ENCODE measurements at places on chromosomes 5 and 9.

DNA sequence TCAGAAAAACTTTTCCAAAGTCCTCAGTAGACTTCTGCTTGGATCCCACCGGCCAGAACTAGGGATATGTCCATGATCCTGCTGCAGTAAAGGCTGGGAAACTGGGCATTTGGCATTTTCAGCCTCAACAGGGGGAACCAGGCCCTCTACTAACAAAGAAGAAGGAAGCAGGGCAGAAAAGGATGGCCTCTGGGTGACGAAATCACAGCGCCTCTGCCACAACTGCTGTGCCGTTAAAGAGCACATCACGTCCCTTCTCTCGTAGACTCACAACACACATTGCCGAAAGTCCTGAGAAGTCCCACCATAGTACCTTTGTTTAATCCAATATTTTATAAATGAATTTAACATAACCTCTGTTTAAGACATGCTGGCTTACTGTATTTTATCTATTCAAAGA lies 10.4 kb upstream of the AFAP1L1 start:
- DNase-seq, result no peak

- no peak for DNase-seq
Measured at GRCh38 chr5:164306662-164307061, 801.2 kb downstream of the MAT2B start.

GRCh38 chr9:111914749-111915424 lies 18.3 kb downstream of the UGCG start:
- no peak for DNase-seq

DNA sequence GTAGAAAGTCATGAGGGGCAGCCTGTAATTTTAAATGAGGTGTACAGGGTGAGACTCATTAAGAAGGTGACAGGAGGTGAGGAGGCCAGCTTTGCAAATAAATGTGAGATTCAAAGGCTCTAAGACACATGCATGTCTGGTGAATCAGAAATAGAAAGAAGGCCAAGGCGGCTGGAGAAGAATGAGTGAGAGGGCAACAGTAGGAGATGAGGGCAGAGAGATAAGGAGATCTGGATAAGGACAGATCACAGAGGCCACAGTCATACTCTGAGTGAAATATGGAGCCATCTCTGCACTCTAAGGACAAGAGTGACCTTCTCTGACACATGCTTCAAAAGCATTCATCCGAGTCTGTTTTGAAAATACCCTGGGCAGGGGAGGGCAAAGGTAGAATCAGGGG lies 90.7 kb downstream of the RAD23B start:
- no peak for DNase-seq

DNA sequence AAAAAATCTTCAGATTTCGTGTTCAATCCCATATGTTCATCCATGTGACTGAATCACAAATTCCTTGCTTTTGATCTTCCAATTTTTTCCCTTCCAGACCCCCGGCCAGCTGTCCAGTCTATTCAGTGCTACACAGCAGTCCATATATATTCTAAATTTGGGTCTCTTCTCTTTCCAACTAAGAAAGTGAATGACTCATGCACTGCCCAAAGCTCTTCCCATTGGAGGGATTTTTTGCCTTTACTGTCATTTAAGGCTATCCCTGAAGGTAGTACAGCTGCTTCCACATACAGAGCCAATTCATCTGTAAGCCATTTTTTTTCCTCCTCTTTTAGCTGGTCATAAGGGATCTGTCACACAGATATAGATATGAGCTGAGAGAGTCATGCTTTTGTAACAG lies 478.3 kb downstream of the DMRT2 start:
- no peak for DNase-seq

GRCh38 chr5:4976902-4977301 lies 163.2 kb upstream of the ADAMTS16 start:
- no peak for DNase-seq

GRCh38 chr5:121853850-121854249 lies 2.2 kb downstream of the FTMT start:
- no peak for DNase-seq

DNA sequence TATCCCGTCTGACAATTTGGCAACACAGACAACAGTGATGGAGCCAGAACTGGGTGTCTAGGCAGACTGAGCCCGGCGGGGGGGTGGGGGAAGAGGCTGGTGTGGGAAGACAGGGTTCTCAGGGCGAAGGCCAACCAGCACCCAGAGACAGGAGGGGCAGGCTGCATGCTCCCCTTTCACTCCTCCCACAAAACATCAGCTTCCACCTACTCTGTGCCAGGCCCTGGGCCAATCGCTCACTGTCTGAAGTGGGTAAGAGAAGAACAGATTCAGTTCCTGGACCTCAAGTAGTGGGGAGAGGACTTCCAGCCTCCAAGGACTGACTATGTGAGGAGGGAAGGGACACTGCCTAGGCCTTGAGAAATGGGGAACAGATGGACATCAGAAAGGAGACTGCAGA lies 2.8 kb downstream of the SNCB start:
- DNase-seq, result no peak

- no peak for DNase-seq
Measured at GRCh38 chr9:71895117-71895516, 15.9 kb downstream of the ABHD17B start.

DNA sequence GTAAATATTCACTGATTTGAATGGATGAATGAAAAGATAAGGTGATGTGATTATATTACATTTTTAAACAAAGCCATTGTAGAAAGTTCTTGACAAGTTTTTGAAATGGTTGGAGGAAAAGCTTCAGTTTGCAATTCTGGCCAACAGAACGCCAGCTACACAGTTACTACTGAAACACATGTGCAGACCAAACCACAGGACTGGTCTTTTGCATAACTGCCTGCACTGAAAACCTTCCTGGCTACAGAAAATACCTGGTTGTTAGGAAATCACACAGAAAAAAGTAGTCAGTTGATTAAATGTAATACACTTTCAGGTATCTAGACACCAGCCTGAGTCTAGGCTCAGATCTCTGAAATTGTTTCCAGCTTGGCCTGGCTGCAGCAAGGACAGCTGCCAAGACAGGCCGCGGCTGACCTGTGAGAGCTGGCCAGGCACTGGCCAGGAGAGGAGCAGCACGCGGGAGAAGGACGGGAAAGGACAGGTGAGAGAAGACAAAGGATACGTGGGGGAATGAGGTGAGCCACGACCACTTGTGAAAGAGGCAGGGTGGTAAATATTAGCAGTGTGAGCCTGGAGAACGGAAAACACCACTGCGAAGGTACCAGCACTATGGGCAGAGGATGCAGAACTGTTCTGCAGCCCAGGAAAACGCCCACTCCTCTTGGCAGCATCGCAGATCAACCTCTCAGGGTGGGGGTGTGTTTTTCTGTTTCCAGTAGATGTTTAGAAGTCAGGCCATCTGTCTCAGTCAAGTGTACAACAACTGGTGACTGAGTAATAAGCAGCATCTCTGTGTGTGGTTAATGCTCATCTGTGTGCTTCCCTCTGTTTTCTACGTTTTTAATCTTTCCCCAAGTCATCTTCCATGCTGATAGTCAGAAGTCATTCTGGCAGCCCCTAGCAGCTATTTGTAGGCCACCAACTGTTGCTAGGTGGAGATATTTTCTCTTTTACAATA lies 137.4 kb downstream of the SCAMP1 start:
- no peak for DNase-seq

DNA sequence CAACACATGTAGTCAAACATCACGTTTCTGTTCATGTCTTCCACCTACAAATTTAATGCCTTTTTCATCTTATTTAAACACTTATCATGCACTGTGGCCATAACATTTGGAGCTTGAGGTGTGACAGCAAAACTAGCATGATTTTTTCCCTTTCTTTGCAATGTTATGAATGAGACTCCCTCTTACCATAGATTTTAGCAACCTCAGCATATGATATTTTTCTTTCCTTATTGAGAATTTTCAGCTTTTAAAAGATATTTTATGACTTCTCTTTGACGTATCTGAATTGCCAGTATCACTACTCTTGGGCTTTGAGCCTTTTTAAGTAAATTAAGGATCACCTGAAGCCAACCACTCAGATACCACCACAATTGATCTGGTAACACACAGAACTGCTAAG lies 32.7 kb upstream of the ISOC1 start:
- DNase-seq, result no peak

- peak; percentile 86 for DNase-seq
Measured at GRCh38 chr5:170297589-170298462, at the start of gene LCP2. Gene LCP2 (minus strand): TSS chr5:170297777. CDS start chr5:170297611, 166 bp downstream.

- DNase-seq, result no peak
Measured at GRCh38 chr9:82797534-82797933, 265.4 kb downstream of the RASEF start.

- DNase-seq, result no peak
Measured at GRCh38 chr5:108858959-108859358, 111.3 kb downstream of the FER start.

DNA sequence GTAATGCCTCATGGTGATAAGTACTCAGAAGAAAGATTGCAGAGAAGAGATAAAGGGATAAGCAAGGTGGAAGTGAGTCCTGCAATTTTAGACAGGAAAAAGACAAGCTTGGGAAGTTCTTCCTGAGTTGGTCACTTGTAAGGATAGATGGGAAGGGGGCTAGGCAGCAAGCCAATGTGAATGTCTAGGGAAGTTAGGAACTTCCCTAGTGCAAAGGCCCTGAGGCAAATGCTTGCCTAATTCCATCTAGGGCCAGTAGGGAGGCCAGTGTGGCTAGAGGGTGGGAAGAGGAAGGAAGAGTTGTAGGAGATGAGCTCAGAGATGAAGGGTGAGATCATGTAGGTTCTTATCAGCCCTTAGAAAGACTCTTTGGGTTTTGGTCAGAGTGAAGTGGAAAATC lies 206.6 kb downstream of the MAT2B start:
- no peak for DNase-seq

GRCh38 chr5:1942630-1943029 lies 59.9 kb upstream of the IRX4 start:
- DNase-seq, result no peak

- DNase-seq, result no peak
Measured at GRCh38 chr5:172719211-172719610, 51.8 kb downstream of the DUSP1 start.

GRCh38 chr5:134510970-134511795 lies 14.3 kb upstream of the JADE2 start:
- DNase-seq, result no peak

- no peak for DNase-seq
Measured at GRCh38 chr5:82074950-82075349, 103.1 kb downstream of the ATG10 start.

GRCh38 chr9:91063471-91063870 lies 261.9 kb downstream of the SYK start:
- no peak for DNase-seq

DNA sequence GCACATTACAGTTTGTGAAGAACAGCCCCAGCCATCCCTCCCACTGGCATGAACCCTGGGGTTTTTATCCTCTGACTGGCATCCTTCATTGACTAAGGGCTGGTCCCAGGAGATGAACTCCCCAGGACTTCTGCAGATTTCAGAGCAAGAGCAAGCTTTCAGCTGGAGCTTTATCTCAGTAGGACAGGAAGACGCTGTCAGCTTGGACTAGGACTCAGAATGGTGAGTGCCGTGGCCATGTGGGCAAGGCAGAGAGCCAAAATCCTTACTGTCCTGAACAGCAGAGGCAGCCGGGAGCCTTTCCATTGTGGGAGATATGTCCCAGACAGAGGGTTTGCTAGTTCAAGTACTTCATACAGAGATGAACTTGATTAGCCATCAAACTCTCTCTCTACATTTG lies 3.2 kb upstream of the ACOT12 start:
- no peak for DNase-seq

GRCh38 chr9:93392974-93393373 lies 58.5 kb upstream of the FAM120A start:
- DNase-seq, result no peak

DNA sequence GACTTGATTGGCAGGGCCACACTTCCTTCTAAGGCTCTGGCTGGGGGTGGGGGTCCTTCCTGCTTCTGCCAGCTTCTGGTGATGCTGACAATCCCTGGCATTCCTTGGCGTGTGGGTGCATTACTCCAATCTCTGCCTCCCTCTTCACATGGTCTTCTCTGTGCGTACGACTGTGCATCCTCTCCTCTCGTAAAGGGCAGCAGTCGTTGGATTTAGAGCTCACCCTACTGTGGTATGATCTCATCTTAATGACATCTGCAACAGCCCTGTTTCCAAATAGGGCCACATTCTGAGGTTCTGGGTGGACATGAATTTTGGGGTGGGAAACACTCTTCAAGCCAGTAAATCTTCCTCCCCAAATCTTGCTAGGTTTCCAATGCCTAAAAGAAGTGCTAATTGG lies 36.8 kb downstream of the ROPN1L start:
- no peak for DNase-seq

DNA sequence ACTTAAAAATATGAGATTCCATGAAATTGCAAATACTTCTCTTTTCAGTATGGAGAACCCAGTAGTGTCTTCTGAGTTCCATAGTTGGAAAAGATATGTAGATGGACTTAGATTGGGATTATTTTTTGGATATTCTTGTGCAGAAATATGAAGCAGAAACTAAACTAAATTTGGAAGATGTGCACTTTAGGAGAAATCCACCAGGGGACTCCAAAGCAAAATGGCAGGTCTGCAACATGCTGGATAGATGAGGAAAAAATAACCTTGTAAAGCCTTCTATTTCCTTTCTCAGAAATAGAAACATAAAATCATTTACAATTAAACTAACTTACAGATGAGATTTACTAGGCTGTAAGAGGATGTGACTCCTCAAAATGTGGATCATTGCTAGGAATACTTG lies 49.2 kb upstream of the MINAR2 start:
- no peak for DNase-seq

DNA sequence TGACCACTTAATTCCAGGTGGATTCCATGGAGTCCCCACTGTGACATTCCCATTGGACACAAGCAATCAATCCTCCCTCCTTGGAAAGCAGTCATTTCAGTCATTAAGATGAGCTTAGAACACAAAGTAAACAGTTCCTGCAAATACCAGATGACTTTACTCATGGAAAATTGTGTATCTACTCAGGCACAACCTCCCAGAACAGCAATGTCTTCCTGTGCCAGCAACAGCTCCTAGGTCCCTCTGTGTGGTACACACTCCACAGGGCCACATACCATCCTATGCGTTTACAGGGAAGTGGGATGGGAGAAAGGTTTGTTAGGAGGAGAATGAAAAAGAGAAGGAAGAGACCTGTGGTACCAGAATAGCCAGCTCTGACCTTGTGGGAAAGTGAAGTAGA lies 53.7 kb downstream of the MTMR12 start:
- DNase-seq, result no peak

GRCh38 chr5:139574641-139575312 lies 13.6 kb downstream of the UBE2D2 start:
- DNase-seq, result peak; percentile 28

DNA sequence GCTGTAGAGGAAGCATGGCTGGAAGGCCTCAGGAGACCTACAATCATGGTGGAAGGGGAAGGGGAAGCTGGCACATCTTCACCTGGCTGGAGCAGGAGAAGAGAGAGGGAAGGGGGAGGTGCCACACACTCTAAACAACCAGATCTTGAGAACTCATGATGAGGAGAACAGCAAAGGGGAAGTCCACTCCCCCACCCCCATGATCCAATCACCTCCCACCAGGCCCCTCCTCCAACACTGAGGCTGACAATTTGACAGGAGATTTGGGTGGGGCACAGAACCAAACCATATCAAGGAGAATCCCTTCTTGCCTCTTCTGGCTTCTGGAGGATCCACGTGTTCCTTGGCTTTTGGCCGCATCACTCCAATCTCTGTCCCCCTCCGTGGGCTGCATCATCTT lies 13.1 kb upstream of the CMBL start:
- DNase-seq, result no peak
